ENCODE measurements at places on chromosomes 7 and 10. TPM values are rescaled to one million over a fixed set of nuclear protein-coding genes. Genes with fewer than 3 reads are reported as not detected.

The TRIM50 gene
- not detected for total RNA-seq

The STAMBPL1 gene
- total RNA-seq, result 30.6 TPM

The MACC1 gene
- total RNA-seq, result not detected

The MET gene
- 84.4 TPM for total RNA-seq

The WDFY4 gene
- total RNA-seq, result not detected

The EXOC6 gene
- total RNA-seq, result 18.8 TPM
